D341Med (cell line): ENCODE measurements at places on chromosomes 2 and 18.

DNA sequence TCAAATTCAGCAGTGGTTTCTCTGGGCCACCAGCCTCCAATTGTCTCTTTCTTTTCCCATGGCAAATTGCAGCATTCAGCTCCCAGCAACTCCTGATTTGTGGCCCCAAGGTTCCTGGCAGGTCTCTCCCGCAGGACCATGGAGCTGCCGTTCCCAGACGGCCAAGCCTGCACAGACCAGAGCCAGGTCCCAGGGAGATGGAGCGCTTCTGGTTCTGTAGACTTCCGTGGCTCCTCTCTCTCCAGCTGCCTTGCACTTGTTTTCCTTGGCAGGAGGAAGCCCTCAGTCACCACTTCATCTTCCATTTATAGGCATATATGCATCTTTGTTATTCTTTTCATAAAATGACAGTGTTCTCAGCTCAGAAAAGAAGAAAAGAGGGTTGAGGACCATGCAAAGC, 21.7 kb downstream of the TNP1 start:
- no peak for DNase-seq

DNA sequence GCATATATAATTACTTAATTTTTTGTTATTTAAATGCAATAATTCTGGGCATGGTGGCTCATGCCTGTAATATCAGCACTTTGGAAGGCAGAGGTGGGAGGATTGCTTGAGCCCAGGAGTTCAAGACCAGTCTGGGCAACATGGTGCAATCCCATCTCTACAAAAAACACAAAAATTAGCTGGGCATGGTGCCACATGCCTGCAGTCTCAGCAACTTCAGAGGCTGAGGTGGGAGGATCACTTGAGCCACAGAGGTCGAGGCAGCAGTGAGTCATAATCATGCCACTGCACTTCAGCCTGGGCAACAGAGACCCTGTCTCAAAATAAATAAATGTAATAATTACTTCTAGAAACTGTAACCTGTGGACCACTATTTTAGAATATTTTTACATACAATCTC, 21.5 kb upstream of the TMEM87B start:
- no peak for DNase-seq

DNA sequence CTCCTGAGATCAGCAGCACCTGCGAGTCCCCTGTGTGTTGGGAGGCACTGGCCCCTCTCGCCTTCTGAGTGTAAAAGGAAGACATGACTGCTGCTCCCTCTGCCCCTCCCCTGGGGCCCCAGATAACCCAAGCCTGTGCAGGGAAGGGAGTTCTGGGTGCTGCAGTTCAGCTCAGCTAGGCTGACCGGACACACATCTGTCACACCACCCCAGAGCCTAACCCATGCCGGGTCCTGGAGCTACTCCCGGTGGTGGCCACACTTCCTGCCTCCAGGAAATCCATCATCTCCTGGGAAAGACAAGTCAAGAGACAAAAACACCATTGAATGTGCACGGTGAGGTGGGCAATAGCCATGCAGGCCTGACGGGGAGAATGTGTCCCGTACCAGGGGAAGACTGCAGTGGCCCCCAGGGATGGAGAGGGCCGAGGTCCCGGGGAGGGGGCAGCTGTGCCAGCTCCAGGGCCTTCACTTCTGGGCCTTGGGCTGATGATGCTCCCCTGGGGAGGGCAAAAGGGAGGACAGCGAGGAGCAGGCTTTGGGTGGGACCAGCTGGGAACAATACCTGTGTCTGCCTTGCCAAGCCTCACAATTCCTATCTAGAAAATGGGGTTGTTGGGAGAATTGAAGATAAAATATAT, 210.6 kb downstream of the TFCP2L1 start:
- no peak for DNase-seq

GRCh38 chr2:121333834-121334558, 49.0 kb upstream of the TFCP2L1 start:
- DNase-seq: no peak

DNA sequence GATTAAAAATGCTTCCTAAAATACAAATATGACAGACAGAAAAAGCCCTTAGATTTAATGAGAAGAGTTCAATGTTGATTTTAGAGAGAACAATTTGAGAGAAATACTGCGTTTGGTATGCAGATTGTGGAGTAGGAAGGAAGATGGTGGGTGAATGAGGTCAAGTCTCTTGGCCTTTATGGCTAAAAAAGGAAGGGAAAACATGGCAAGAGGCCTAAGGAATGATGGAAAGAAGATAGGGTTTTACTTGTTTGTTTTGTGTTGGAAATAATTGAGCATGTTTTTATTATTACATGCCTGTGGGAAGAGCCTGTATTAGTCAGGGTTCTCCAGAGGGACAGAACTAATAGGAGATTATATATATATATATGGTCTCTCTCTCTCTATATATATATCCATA, 318.1 kb downstream of the TRIB2 start:
- DNase-seq: no peak

DNA sequence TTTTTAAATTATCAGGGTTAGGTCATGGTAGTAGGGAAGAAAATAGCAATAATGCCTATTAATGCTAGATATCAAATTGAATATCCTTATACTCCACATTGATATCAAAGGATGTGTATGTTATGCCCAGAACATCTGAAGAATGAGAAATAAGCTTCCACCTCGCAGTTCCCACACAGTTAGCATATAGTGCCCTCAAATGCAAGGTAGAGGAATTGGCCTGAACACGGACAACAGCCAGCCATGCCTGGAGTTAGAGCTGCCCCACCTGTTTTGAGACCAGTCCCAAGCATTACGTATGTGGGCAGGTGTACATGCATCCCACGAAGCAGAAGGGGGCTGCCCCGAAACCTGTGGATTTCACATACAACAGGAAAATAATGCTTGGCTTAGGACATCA, 79.6 kb downstream of the SUMO1 start:
- no peak for DNase-seq

DNA sequence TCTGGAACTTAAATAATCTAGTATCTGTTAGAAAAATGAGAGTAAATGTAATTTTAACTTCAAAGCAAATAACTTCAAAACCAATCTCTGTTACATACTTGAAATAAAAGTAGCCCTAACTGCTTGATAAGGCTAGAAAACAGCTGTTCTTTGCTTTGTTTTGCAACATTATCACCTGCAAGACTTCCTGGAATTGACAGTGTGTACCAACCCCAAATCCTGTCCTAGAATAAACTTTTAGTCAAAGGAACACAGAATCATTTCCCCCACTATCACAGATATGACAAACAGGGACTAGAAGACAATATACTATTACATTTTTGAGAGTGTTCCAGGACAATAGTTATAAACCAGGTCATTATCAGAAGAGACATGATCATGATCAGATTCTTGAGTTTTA, 105.3 kb upstream of the PGAP1 start:
- DNase-seq: no peak

- DNase-seq: no peak
These were observed 53.1 kb upstream of the ZEB2 start for GRCh38 chr2:144572977-144573376.

- no peak for DNase-seq
These were observed 234.7 kb downstream of the TMX3 start for GRCh38 chr18:68480196-68480595.

- DNase-seq: no peak
These were observed 128.6 kb downstream of the KCTD1 start for GRCh38 chr18:26419746-26420145.
